Fibroblast of mammary gland (primary cell): ENCODE measurements at places on chromosomes 5 and 9.

GRCh38 chr5:132458226-132458560 lies 32.4 kb downstream of the IRF1 start:
- peak; percentile 60 for DNase-seq

GRCh38 chr9:5773324-5773999 lies 59.5 kb downstream of the ERMP1 start:
- no peak for DNase-seq

DNA sequence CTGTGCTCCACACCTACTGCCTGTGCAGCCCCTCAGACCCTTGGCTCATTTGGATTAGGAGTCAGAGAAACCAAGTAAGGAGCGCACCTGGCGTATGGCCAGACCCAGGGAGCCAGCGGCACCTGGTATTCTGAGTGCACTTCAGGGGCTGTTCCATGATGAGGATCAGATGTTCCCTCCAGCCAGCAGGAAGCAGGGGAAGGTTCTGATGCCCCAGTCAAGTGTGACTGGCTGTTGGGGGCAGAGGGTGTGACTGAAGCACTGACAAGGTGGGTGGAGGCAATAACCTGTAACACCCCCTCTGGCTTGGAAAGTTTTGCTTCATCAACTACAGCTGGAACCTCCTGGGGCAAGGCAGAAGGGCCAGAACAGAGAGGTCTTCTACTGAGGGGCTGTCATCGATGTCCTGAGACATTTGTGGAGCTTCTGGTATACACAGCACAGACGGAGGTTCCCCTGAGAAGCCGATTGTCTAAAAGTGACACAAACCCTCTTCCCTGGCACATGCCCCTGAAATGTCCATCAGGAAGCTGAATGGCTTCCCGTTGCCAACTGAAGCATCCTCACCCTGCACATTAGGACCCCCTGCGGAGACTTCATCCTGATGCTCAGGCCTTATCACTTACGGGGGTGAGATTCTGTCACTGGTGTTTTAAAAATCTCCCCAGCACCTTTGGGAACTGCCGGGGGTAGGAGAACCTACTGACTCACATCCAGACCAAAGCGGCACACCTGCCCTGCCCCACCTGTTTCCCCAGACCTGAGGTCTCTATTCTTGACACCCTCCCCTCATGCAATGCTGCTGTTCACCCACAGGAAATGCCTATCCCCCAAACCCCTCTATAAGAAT lies 21.1 kb downstream of the TRAF1 start:
- no peak for DNase-seq

DNA sequence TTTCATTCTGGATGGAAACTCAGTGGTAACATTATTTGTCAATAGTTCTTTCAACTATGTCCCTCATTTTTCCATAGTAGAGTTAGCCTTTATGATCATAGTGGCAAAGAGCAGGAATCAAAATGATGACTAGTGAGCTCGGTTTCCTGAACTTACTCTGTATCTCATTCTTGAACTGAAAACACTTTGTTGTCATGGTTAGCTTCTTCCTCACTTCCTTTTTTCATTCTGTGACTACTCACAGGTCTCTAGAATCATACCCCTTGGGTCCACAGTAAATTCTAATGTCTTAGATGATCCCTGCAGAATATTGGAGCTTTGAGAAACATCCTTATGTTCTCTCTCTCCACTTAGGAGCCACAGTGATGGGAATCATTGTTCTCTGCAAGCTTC lies 29.4 kb upstream of the RECK start:
- no peak for DNase-seq

GRCh38 chr9:130394320-130394719 lies 50.4 kb upstream of the ASS1 start:
- DNase-seq, result no peak

DNA sequence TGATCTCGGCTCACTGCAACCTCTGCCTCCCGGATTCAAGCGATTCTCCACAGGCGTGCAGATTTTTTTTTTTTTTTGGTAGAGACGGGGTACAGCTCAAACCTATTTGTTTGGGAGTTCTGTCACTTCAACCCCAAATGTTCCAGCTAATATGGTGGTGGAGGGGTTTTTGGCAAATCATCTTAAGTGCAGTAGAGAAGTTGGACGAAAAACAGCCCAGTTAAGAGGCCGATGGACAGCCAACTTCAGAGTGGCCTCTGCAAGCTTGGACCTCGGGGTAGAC lies 756 bp upstream of the PRR7 start:
- DNase-seq, result no peak

GRCh38 chr5:157808043-157808442 lies 50.9 kb downstream of the CLINT1 start:
- DNase-seq, result no peak

GRCh38 chr9:121945849-121946248 lies 147.3 kb downstream of the TTLL11 start:
- DNase-seq, result peak; percentile 43

- peak; percentile 48 for DNase-seq
Measured at GRCh38 chr9:22141908-22142307, 132.8 kb upstream of the CDKN2B start.

DNA sequence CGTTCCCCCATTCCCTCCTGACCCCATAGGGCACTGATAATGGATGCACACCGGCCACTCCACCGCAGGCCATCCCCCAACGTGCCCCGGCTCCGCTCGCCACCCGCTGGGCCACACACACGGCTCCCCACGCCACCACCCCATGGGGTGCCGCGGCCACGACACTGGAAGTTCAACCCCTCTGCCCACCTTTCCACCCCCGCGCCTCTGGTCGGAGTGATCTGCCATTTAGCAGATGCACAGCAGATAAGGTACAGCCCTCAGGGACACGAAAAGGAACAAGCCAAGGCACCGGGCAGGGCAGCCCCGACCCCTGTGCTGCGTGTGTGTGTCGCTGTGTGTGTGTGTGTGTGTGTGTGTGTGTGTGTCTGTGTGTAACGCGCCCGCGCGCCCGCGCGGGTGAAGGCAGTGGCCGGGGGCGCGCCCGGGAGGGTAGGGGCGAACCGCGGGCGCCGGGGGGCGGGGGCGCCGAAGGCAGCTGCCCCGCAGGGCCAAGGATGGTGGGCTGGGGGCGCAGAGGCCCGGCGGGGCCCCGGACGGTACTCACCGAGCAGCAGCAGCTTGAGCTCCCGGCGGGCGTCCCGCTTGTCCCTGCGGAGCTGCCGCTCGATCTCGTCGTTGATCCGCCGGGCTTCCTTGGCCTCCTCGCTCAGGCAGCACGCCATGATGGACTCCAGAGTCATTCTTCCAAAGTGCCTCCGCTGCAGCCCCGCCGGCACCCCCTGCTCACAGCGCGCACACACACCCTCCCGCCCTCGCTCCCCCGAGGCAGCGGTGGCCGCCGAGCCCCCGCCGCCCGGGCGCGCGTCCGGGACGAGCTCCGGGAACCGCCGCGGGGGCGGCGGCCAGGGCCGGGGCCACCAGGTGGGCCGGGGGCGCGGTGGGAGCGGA lies 813 bp downstream of the GNAQ start:
- DNase-seq, result peak; percentile 31

GRCh38 chr5:177306674-177307543 lies 3.3 kb downstream of the PRELID1 start:
- DNase-seq, result peak; percentile 40

DNA sequence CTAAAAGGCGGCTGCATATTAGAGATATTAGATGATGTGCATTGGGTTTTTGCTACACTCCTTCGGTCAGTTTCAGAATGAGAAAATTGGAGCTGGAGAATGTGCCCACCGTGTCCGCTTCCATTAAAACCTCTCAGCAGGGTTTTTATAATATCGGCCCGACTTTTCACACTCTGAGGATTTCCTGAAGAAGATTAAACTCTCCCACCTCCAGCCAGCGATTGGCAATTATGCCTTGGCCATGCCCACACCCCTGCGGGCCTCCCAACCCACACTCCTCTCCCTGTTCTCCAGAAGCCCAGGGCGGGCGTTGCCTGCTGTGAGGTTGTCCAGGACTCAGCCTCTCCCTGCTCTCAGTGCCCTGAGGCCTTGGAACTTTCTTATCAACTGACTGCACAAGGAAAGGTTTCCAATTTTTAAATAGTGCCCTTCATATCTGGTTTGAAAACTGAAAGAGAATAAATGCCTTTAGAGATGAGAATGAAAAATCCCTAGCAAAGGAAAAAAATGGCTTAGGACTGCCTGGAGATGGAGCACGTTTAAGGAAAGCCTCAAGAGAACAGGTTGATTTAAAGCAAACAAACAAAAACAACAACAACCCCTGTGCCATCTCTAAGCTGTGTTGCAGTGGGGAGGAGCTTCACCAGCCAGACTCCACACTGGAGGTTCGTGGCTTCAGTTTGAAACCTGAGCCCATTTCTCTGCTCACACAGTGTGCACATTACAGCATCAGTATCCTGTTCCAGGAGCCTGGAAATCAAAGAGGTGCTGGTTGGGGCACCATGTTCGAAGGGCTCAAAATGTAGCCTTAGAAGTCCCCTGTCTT lies 292.9 kb downstream of the NSG2 start:
- DNase-seq, result no peak

DNA sequence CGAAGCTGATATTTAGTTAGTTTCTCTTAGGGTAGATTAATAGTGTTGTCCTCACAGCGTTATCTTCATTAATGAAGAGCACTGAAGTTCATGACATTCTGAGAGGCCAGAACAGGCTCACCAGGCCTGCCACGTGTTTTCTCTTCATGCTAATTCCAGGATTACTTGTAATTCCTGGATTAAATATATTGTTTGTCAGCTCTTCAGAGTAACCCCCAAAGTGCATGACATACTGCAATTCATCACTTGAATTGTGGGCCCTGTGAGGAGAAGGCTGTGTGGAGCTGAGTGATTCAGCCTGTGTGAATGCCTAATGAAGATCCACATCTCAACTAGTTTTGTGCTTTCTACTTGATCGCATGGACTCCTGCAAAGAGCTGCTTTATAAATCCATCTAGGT lies 401.0 kb upstream of the ADAMTSL1 start:
- DNase-seq, result no peak

DNA sequence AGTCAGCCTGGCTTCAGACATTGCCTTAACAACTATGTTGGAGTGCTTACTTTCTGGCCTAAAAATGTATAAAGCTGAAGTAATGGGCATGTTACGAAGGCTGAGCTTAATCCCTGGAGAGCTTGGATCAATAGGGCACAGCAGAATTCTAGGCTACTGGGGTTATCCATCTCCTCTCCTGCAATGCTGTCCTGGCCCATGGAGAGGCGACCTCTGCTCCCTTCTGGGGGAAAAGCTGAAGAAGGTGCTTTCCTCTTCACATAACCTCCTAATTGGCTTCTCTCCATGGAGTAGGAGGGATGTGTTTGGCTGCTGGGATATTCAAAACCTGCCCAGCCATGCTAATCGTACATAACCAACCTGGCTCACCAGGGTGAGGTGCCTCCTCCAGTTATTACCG lies 403.5 kb downstream of the DMRT2 start:
- no peak for DNase-seq

DNA sequence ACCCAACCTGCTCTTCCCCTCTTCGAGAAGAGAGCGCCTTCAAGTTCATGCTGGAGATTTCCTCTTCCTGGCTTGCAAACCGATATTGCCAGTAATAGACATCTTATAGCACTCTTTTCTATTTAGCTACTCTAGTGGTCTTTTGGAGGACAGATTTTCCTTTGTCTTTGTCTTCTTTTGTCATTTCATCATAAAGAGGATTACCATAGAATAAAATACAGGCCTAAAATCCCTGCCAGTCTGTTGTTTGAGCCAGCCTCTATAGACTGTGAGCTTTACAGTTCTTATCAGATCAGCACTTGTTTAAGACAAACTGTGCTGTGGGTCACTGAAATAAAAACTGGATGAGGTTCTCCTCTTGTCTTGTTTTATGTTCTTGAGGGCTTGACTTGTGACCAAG lies 802.8 kb downstream of the NR2F1-AS1 start:
- DNase-seq, result no peak

- peak; percentile 80 for DNase-seq
Measured at GRCh38 chr5:132496191-132496630, 5.6 kb upstream of the IRF1 start.

DNA sequence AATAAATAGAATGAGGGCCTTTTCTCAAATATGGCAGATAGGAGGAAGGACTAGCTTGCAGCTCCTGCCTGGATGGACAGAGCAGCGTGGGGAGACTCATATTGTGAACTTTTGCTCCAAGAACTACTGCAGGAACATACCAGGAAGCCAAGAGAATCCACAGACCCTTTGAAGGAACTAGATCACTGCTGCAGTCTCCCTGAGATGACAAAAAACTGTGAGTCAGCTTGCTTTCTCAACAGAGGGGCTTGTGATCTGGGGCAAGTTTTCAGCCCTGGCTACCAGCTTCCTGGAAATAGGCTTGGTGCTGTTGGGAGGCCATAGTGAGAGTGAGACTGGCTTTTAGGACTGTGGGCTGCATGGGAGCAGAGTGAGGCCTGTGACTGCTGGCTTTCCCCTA lies 170.6 kb upstream of the TRIM32 start:
- peak; percentile 62 for DNase-seq

DNA sequence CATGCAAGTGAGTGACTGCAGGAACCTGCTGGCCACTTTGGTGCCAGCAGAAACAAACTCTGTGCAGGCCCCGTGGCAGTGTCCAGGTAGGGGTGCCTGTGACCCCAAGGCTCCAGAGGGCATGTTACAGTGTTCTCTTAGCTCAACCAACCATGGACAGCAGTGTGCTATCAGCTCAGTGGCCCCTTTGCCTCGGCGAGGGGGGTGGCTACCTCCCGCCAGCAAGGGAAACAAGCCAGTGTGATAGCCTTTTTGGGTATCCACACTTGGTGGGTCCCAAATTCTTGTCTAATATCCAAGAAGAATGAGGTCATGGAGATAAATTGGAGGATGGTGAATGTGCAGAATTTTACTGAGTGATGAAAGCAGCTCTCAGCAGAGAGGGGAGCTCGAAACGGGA lies 298.6 kb upstream of the SLC30A5 start:
- no peak for DNase-seq

DNA sequence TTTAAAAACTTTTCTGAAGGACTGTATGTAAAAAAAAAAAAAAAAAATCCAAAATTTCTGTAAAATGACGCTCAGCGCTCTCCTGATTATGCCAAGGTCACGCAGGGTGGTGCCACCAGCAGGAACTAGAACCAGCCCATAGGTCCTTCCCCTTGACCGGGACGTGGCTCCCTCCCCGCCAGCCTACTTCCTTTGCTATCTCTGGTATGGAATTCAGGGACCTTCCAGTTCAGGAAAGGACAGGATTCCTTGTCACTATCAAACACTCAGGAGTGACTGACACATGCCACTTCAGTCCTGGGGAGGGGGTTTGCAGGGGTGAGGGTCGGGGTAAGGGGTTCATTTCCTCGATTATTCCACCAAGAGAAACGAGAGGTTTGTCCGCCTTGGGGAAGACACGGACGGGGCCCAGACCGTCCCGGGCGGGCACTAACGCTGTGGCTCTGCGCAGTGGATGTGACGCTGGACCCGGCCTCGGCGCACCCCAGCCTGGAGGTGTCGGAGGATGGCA lies 18.8 kb downstream of the BTNL9 start:
- DNase-seq, result no peak

- DNase-seq, result no peak
Measured at GRCh38 chr9:128383007-128383753, 12.0 kb downstream of the URM1 start.

- DNase-seq, result no peak
Measured at GRCh38 chr5:75496026-75496425, 15.4 kb downstream of the CERT1 start.

DNA sequence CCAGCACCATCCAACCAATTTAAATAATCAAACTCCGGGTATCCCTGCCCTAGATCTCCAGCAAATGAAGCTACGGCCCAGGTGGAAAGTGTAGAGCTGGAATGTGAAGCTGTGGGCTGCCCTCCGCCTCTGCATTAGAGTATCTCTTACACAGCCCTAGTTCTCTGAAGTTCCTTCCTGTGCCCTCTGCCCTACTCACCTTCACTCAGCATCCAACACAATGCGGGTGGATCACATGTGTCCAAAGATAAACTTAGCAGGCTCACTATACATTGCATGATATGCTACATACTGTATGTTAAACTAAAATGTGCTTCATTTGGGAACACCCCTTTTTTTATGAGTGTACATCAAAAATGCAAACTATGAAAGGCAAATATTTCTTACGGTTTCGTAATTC lies 70.0 kb upstream of the RAD23B start:
- DNase-seq, result no peak
